ENCODE measurements at places on chromosomes 3 and 15.
A peak's percentile ranks its signal among the peaks of the same experiment; 100 is the strongest.

DNA sequence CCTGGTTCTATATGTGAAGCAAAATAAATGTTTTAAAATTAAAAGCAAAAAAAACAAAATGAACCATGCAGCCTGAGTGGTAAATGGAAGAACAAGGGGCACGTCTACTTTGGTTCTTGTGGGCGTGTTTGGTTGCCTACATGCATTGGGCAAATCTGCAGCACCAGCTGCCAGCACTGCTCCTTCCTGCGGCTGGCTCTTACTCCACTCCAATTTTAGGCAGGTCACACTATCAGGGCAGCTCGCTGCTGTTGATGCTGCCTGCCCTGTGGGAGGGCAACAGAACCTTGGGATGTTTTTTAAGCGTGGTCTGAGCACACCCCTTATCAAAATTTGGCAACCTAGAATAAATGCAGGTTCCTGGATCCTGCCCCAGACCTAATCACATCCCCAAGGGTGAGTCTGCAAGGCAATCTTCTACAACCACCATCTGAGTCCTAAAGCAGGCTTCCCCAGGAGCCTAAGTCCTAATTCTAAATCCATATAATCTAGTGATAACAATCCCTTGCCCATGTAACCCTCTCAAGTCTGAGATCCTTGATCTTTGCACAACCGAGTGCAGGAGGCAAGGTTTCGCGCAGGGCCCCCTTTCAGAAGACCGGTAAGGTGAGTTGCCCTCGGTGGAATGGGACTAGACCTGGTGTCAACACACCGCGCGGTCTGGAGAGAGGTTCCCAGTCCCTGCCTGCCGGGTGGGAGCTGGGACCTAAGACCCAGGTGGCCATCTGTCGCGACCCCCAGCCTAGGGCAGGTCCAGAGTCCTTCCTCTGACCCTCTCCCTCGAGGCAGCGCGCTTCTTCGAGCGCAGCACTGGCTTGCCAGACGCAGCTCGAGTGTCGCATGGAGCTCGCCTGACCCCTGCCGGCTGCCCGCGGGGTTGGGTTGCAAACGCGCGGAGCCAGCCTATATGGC is 15.9 kb downstream of the IVD start:
- DNase-seq: peak; percentile 95

DNA sequence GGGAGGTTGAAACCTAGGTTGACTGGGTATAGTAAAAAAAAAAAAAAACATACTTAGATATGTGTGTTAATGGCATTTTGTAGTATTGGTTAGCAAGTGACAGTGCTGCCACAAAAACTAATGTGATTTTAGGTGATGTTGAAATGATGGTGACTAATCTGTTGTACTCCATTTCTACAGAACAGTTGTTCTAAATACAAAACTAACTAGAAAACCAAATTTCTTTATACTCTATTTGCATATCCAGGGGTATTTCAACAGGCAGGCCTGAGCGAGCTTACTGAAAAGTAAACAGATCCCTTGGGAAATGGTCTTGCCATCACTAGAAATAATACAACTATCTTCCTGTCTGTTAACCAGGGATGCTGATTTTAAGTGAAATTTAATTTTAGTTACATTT is 20.5 kb downstream of the TSC22D2 start:
- DNase-seq: no peak

GRCh38 chr15:76431971-76432370 is 95.4 kb downstream of the ISL2 start:
- DNase-seq: no peak

DNA sequence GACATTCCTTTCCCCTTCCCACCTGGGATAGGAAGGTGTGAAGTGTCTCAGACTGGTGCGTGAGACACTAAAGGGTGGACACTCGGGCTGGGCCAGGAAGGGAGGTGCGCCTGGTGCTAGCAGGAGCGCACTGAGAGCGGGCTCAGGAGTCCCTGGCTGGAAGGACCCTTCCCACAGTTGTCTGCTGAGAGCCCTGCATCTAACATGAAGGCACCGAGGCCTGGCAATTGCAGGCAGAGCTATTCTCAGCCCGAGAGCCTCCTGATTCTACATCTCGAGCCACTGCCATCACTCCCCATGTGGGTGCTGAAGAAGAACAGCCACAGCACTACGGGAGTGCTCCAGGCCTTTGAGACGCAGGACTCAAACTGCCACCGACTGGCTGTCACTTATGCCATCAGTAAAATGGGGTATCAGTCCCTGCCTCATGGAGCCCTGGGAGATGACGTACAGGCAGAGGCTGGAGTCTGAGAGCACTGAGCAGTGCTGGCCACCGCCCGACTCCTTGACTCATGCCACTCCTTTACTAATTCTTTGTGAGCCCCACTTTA is 159.4 kb downstream of the KLF13 start:
- no peak for DNase-seq

- DNase-seq: no peak
These were observed 22.1 kb upstream of the TOP2B start for GRCh38 chr3:25686766-25687165.

DNA sequence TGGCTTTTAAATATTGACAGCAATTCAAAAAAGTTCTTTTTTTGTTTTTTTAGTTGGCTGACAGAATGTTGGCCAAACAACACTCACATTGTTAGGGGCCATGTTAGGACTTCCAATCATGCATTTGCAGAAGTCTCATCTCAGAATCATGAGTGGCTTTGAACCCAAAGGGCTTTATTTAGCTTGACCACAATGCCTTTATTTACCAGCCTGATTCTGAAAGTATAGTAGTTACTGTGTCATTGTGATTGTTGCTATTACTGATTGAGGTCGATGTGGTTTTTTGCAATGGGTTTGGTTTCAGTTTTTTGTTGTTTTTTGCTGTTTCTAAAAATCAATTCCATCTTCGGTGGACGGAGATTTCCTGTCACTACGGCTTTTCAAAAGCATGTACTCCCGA is 7.2 kb downstream of the GLDN start:
- peak; percentile 43 for DNase-seq

DNA sequence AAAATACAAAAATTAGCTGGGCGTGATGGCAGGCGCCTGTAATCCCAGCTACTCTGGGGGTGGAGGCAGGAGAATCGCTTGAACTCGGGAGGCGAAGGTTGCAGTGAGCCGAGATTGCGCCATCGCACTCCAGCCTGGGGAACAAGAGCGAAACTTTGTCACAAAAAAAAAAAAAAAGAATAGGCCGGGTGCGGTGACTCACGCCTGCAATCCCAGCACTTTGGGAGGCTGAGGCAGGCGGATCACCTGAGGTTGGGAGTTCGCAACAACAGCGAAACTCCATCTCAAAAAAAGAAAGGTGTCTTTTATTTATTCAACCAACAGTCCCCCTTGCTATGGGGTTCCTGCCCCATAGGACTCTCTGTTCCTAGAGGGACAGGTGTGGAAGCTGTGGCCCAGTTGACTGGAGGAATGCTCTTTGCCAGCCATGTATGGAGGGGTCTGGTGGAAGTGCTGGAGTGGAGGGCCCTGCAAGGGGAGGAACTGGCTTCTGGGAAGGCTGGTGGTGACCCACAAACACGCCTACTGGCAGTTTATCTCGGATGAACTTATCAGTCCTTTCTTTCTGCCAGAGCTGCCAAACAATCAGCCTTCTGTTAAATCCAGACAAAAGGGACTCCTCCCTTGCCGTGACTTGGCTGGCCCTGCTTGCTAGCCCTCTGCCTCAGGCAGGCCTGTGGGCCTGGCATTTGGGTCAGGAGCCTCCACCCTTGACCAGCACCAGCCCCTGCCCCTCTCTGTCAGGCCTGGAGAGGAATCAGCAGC is 4.6 kb upstream of the DAG1 start:
- no peak for DNase-seq

DNA sequence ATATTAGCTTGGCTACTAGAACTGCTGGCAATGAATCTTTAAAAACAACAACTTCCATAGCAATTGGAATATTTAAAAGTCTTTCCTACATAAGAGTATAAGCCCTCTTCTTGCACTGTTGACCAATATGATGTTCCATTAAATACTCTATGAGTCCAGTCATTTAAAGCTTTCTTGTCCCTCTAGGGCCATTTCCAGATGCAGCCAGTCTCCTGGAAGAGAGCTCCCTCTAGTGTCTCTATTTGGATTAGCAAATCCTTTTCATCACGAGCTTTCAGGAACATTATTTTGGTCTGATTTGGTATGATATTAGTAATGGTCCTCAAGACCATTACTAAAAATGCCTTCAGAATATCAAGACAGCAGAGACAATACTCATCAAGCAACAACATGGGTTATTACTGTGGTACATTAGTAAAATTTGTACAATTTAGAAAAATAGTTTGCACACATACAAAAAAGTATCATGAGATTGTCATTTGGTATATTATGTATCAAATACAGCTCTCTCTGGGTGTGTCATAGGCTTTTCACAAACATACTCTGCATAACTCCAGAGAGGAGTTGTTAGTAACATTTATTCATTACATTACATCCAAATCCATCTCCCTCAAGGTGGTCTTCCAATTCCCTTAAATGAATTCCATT is 101.3 kb downstream of the DPH6 start:
- DNase-seq: peak; percentile 20

GRCh38 chr3:98500019-98500418 is 2.5 kb downstream of the OR5K2 start:
- DNase-seq: no peak

DNA sequence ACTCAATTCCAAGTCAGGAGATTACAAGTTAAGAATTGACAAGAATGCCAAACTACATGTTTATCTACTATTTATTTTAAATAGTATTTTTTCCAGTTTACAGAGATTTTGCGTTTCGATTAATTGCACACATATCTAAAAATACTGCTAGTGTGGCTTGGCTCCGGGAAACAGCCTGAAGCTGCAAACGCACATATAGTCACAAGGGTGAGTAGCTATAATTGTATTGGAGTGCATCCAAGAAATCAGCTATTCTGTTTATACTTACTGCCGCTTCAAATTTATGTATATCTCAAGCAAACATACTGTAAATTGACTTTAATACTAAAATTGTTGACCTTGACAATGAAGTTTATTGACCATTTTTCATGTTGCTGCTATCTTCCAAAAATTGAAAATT is 77.0 kb upstream of the PLSCR5 start:
- DNase-seq: no peak

GRCh38 chr3:168883145-168883544 is 780.4 kb downstream of the MECOM start:
- no peak for DNase-seq

DNA sequence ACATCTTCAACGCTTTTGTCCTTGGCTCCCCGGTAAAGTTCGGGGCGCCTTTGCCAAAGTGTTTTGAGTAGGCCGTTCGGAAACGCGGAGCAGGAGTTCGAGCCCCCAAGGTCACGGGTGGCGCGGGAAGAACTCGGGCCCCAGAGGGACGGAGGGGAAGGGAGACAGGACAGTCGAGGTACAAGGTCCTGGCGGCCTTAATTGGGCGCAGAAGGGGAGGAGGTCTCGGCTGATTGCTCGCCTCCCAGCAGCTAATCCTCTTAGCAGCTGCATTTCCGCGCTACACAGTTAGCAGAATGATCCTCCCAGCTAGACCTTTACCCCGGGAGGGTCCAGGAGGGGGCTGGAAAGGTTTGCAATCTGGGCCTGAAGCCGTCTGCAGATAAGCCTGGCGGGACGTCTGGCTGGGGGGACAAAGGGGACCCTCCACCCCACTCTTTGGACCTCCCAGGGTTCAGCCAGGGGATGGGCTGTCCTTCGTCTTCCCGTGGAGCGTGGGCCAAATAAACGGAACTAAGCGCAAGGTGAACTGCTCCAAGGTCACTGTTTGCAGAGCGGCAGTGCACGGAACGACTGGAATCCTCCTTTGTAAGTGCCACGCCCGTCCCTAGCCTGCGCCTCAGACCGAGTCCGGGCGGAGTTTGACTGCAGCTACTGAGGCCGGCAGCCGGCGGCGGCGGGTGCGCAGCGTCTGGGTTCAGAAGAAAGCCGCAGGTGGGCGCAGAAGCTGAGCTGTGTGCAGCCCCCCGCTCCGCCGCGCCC is 7.2 kb downstream of the EOMES start:
- no peak for DNase-seq

- DNase-seq: no peak
These were observed 1.9 kb downstream of the MINDY2 start for GRCh38 chr15:58773024-58773423.

- peak; percentile 54 for DNase-seq
These were observed 825 bp upstream of the RTP3 start for GRCh38 chr3:46496746-46497555.

DNA sequence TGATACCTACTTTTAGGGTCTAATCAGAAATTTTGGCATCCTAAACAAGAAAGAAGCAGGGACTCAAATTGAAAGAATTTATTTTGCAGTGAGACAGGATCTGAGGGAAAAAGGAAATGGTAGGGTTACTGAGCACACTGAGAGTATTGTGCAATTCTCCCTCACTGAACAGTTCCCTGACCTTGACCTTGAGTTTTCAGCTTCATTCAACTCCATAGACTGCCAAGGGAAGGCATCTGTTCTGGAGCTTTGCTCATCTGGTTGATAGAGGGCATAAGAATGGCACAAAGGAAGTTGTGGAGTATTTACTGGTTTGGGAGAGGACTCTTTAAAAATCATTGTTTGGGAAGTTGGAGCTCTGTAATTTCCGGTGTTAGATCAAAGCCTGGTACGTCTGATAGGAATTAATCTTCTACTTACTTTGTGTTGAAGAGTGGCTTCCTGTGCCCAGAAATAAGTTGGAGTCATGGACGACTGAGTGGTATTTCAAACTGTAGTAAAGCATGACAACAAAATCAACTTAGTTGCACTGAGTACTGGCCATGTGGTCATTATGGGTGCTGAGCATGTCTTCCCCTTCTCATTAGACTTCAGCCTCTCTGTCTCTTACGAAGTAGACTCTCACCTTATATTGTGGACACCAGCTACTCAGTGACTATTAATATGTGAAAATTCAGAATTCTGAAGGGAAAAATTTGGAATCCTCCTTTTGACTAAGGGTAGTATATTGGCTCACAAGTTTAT is 40.8 kb downstream of the CLDN1 start:
- no peak for DNase-seq

DNA sequence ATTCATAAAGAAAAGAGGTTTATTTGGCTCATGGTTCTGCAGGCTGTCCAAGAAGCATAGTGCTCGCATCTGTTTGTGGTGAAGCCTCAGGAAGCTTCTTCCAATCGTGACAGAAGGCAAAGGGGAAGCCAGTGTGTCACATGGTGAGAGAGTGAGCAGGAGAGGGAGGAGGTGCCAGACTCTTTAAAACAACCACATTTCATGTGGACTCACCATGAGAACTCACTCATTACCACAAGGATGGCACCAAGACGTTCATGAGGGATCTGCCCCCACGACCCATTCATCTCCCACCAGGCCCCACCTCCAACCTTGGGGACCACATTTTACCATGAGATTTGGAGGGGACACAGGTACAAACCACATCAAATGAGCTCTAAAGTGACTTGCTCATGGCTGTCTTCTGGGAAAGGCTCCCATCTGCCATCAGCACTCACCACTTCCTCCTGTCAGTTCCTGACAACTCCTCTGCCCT is 327.3 kb upstream of the TLE3 start:
- no peak for DNase-seq
